Fibroblast of gingiva (primary cell): ENCODE measurements at places on chromosomes 7 and 10.

DNA sequence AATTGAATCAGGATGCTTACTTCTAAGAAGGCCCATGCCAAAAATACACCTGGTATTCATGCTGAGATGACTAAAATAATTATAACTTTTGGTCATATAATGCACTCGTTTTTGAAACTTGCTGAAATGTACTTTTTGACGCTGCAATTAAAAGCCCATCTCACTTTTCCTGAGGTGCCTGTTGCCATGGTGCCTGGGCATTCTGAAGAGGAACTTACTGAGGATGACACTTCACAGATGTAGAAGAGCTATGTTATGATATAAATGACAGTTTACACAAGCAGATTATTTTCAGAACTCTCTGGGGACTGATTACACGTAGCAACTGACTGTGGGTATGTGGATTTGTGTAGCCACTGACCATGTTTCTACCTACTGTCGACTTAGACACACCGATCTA, 182.4 kb downstream of the TPK1 start:
- no peak for DNase-seq

GRCh38 chr10:60937022-60937421, 7.0 kb downstream of the RHOBTB1 start:
- no peak for DNase-seq

DNA sequence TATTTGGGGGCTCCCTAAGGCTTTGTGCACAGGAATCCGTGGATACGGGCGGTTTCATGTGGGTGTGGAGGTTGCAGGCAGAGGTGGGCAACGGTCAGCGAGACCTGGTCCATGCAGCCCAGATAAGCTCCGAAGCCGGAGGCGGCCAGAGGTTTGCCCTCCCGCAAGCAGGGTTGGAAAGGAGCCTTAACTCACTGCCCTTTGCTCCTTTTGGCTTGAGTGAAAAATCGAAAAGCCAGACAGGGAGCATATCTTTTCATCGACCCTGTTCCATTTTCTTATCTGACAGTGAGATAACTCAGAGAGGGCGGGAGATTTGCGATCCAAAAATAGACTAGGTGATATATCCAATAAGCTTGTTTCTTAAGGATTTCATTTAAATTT, 1.5 kb downstream of the GRM3 start:
- DNase-seq = no peak

DNA sequence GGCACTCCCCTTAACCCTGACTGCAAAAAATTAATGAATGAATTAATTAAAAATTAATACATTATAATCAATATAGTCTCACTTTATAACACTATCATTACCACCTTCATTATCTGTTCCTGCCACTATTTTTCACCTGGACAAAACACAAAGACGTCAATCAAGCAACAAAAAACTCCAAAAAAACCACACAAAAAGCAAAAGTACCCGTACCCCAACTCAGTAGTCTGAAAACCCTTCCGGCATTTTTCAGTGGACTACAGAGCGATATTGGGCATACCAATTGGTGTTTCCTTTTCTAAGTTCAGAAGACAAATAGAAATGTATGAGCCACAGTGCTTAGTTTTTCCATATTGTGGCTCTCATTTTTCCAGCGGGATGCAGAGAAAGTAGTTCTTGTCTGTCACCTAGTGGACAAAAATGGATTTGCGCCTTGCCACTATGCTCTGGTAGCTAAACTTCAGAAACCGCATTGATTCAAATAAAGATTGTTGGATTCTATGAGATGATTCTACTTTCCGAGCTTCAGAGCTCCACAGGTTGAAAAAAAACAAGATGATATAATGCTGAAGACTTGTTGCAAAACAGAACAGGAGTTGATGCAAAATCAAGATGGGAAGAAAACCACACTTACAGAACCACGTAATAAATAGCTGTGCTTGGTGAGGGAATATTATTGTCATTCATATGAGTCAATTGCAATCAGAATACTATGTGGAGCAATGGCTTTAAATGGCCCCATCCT, 50.6 kb upstream of the ITGB1 start:
- DNase-seq = peak; percentile 73

DNA sequence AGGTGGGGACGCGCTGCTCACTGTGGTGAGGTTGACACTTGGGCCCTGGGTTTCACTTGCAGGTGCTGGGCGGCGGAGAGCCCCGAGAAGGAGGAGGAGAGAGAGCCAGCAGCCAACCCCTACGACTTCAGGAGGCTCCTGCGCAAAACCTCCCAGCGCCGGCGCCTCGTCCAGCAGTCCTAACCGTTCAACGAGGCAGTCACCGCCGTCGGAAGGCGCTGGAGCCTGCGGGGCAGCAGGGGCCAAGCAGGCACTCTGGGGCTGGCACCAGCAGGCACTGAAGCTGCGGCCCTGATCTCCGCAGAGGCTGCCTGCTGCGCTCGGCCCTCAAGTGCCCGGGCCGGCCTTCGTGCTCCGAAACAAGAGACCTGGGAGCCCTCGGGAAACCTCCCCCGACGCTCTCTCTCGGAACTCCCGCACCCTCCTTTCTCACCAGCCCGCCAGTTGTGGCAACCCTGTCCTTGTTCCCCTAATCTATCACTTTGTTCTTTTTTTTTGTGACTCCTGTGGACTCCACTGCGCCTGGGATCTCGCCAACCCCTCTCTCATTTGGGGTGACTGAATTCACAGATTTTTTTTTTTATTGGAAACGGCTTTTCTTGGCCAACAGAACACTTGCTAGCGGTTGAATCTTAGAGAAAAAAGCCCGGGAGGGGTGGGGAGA, 4.7 kb upstream of the GAD2 start:
- no peak for DNase-seq
